Activated gamma-delta T cell treated with Interleukin-2 at 50 U/mL for 16 hours (primary cell): ENCODE measurements at places on chromosomes 16 and 17.

DNA sequence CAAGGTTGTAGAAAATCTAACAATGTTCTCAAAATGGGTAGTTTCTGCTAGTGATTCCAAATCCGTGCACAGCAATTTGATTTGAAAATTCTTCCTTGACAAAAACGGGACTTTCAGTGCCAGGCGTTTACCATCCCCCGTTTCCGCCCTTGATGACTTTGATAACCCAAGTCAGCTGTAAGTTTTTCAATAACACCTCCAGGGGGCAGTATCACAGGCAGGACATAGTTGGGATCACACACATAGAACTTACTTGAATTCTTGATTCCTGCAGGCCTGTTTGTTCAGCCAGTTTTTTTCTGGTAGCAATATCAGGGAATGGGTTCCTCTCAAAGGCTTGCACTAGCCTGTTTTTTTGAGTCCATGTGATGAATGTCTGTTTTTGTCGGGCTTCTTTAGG is 5.6 kb downstream of the DUXB start:
- no peak for DNase-seq

- no peak for DNase-seq
These were observed 60.1 kb downstream of the USP31 start for GRCh38 chr16:23089111-23089510.

GRCh38 chr16:2005646-2006045 is 4.0 kb downstream of the ZNF598 start:
- DNase-seq = no peak

GRCh38 chr16:83397601-83398291 is 410.0 kb upstream of the HSBP1 start:
- DNase-seq = no peak

- DNase-seq = no peak
These were observed 862 bp downstream of the GLTPD2 start for GRCh38 chr17:4789701-4789950.

- DNase-seq = no peak
These were observed 7.7 kb downstream of the AKAP1 start for GRCh38 chr17:57092779-57093178.

GRCh38 chr17:2020721-2021120 is 4.4 kb downstream of the RTN4RL1 start:
- DNase-seq = no peak

DNA sequence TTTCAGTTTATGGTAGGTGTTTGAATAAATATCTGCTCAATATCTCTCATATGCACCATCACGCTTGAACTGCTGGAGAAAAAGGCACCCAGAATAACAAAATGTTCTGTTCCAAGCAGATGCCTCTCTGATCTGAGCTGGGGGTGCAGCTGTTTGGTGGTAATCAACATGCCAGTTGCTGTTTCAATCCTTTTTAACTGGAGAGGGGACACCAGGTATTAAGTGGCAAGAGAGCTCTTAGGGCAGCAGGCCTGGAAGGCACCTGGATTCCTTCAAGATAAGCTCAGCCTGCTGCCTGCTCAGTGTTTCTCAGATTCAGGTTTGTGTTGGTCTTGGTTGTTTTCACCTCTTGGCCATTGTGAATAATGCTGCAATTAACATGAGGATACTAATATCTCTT is 27.2 kb upstream of the VAT1L start:
- no peak for DNase-seq

- DNase-seq = no peak
These were observed 266.4 kb downstream of the MRTFB start for GRCh38 chr16:14337303-14338191.

DNA sequence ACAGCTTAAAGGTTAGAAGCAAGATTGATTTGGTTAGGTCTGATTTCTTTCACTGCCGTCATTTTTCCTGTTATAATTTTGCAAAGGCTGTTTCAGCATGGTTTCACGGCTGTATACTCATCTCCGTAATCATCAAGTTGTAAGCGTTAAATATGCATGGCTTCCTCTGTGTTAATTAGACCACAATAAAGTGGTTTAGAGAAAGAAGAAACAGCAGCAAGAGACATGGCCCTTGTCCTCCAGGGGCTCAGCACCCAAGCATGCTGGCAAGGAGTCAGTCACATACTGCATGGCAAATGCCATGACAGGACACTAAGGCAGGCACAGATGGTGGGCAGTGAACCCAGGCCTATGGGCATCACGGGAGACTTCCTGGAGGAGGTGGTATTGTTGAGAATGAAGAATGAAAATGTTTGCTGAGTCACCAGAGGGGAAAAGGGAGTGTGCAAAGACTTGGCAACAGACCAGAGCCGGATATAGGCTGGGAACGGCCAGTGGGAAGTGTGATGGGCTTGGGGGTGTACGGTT is 61.4 kb upstream of the PLCG2 start:
- no peak for DNase-seq

DNA sequence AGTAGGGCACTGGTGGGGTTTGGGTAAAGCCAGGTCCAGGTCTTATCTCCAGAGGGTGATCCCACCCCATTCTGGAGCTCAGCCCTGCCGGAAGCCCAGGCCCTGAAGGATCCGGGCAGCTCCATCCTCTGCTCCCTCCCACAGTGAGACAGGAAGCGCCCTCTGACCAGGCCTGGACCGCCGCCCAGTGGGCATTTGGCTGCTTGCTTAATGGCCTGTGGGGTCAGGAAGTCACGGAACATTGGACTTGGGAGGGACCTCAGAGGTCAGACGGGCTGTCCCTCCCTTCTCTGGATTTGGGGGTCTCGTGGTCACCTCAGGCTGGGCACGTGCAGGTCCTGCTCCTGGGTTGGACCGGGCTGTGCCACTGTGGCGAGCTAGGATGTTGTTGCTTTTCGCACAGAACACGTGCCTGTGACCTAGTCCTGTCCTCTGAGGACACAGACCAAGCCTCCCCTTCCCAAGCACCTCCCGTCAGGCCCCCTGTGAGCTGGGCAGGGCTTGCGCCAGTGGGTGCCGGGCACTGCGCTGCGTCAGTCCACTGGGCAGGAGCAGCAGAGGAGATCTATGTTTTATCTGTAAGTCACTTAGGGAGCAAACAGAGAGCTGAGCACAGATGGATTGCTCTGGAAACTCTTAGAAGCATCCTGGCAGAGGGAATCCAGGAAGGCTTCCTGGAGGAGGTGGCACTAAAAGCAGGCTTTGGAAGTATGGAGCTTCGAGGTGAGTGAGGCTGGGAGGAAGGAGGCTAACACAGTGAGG is 49.4 kb upstream of the GSE1 start:
- DNase-seq = no peak
